ENCODE measurements at places on chromosomes 5 and 9.

DNA sequence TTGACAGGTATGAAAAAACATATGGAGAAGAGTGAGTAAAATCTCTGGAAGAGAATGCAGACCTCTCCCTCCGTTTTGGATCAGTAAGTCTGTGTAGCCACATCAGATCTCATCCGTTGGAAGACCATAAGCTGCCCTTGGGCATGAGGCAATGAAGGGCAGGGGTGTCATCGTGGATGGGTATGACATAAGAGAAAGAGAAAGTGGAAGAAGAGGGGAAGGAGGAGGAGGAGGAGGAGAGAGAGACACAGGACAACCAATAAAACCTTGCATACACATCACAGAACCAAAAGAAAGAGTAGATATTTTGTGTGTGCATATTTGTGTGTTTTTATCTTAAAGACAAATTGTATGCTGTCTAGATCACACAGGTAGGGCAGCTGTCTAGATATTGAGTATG is 50.7 kb downstream of the PRRC1 start:
- no peak for DNase-seq

DNA sequence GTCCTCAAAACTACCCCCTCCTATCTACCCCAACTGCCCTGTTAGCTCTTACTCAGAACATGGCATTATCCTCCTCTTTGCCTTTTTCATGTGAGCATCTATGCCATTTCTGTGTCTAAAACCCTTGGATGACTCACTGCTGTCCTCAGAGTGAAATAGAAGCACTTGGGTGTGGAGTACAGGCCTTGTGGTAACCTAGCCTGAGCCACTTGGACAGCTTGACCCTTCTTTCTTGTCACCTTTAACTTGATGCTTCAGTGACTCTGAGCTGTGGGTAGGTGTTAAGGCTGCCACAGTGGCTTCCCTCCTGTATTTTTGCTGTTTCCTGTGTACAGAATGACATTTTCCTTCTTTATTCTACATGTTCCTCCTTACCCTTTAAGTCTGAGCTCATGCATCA is 391.4 kb downstream of the SH3GL2 start:
- no peak for DNase-seq

DNA sequence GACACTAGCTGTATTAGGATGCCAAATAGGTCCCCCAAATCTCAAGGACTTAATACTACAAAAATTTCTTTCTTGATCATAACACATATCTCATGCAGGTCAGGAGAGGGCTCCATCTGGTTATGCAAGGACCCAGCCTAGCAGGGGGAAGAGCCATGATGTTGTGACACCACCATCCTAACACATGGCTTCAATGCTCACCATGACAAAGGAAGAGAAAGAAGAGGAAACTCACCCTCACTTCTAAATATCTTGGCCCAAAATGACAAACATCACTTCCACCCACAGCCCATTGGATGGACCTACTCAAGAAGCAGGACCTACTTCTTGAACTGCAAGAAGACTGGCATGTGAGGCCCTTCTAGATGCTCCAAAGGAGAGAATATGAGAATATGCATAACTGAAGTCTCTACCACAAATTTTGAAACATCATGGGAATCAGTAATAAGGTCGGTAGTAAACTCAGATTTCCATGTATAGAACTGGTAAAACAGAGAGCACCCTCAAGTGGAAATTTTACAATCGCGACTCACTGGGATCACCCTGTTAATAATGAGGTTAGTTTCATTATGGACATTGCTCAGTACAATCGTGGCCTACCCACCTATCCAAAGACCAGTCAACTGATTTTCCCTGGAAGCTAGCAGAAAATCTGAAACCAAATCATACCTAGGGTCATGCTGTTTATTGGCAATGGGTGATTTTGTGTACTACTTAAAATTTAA is 308.2 kb downstream of the ACTL7B start:
- no peak for DNase-seq

GRCh38 chr5:93567424-93567823 is 13.6 kb downstream of the NR2F1-AS1 start:
- DNase-seq: no peak

DNA sequence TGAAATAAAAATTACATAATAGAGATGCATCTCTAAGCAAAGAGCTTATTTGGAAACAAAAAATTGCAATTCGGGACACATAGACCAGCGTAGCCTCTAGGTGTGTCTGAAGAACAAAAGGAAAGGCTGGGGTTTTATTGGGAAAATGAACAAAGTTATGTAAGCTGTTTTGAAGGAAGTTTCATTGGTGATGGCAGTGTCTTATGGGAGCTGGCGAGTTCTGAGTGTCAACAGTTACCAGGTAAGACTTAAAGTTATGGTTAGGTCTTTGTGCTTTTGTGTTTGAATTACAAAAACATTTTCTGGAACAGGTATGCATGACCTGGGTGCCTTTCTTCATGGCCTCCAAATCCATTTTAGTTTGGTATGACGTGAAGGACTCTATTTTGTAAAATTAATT is 48.9 kb downstream of the SLC27A6 start:
- no peak for DNase-seq

- no peak for DNase-seq
Measured at GRCh38 chr5:27818888-27819287, 780.5 kb upstream of the CDH9 start.

GRCh38 chr9:20775683-20776082 is 91.6 kb downstream of the FOCAD start:
- DNase-seq: no peak

GRCh38 chr9:79645110-79645509 is 73.3 kb downstream of the TLE4 start:
- DNase-seq: no peak

DNA sequence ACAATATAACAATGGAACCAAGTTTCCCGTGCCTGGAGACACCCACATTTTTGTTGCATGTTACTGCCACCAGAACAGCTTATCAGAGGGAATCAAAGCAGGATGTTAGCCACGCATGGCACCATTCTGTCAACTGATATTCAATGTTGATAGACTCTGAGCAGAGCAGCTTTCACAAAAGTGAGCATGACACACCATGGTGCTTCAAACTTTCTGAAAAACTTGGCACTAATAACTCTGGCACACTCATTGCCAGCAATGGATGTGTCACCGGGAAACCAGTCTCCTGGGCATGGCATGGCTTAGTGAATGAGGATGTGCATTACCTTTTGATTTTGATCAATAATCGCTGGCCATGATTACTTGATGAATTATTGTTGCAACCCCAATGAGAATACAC is 19.7 kb downstream of the NIPSNAP3B start:
- no peak for DNase-seq

- DNase-seq: no peak
Measured at GRCh38 chr5:612498-613424, 621 bp downstream of the CEP72 start.

DNA sequence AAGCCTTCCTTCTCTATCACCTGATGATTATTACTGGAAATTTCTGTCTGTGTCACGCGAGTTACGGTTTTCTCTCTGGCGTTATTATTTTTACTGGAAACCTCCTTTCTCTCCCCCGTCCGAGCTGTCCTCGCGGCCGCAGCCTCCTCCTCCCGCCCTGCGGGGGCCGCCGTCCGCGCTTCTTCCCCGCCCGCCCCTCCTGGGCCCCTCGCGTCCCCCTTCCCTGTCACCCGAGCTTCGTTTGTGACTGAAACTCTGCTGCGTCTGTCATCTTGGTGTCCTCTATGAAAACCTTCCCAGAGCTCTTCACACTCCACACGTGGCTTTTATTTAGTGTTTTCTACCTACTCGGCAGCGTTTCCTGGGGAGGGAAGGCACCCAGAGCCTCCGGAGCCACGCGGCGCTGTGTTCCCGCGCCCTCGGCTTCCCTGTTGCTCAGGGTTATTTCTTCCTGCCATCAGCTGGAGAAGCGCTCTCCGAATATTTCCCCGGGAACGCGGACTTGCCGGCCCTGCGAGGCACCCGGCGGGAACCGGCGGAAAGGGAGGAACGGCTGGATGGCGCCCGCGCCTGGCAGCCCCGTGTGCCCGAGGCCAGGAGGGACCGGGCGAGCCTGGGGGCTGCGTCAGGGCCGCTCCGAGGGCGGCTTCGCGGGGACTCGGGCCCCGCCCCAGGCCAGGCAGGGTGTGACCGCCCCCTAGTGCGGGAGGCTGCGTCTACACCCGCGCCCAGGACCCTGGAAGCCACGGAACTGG is 33.9 kb downstream of the TRIP13 start:
- no peak for DNase-seq

- DNase-seq: no peak
Measured at GRCh38 chr5:53929570-53929969, 369.1 kb downstream of the NDUFS4 start.
